ENCODE measurements at places on chromosomes 4 and X.

DNA sequence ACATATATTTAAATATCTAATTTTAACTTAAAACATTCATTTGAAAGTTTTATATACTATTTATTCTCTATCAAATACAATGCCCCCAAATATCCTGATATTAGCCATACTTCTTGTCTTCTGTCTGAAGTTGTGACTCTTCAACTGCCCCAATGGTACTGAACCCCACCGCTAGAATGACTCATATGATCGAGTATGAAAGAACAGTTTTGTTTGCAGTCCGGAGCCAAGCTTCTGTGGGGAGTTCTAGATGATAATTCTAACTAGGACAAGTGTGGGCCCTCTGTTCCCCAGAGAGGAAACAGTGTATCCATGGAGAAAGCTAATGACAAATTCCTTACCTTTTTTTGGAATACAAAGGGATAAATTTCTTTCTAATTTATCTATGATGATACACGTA lies 24.7 kb upstream of the CT47A1 start:
- no peak for DNase-seq

- no peak for DNase-seq
Measured at GRCh38 chrX:13164611-13165010, 120.2 kb upstream of the FAM9C start.

DNA sequence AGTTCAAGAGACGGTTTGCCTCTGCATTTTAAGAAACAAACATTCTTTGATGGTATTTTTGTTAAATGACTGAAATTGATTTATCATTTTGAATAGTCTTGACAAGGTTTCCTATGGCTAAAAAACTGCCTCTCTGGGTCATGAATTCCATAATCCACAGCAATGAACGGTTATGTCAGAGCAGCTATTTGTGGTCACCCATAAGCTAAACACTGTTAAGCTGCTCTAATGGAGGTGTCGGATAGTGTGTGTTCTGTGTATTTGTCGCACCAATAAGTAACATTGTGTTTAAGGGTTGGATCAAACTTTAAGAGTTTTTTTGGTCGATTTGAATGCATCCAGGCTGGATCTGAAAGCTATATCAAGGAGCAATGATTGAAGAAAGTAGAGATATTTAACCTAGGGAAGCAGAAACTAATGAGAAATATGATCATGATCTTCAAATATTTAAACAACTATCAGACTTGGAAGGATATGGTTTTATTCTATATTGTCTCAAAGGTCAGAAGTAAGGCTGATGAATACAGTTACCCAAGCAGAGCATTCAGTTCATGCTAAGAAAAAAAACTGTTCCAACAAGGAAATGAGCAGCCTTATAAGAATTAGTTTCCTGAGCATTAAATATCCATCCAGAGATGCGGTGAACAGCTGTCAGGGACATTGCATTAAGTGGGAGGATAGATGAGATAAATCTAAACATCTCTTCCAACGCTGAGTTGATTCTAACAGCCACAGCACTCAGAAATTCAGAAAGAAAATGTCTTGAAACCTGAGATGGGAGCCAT lies 232.3 kb upstream of the RPS6KA3 start:
- no peak for DNase-seq

DNA sequence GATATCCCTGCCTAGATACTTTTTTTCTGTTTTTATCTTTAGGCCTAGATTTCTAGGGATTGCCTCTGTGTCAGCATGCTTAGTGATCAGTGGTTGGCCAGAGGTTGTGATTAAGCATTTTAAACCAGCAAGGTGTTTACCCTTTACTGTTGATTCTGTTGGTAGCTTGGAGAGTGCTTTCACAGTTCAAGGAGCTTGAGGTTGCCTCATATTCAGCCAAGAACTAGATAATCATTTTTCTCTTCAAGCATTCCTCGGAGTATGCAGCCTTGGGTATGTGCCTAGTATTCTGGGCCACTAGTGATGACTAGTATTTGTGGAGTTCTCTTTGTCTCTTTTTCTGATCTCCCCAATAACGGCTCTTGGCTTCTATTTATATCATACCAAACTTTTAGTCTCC lies 20.4 kb downstream of the APOOL start:
- no peak for DNase-seq

GRCh38 chr4:25346913-25347312 lies 30.1 kb upstream of the ANAPC4 start:
- no peak for DNase-seq

GRCh38 chrX:134745636-134746409 lies 87.6 kb upstream of the PLAC1 start:
- no peak for DNase-seq

- no peak for DNase-seq
Measured at GRCh38 chr4:154491341-154492271, at the start of gene DCHS2. Gene DCHS2 (minus strand): TSS chr4:154491799. CDS start chr4:154491355, 444 bp downstream.

- DNase-seq = no peak
Measured at GRCh38 chr4:4641661-4642495, 100.0 kb upstream of the STX18 start.

- no peak for DNase-seq
Measured at GRCh38 chr4:25213347-25213979, 20.4 kb upstream of the PI4K2B start.

DNA sequence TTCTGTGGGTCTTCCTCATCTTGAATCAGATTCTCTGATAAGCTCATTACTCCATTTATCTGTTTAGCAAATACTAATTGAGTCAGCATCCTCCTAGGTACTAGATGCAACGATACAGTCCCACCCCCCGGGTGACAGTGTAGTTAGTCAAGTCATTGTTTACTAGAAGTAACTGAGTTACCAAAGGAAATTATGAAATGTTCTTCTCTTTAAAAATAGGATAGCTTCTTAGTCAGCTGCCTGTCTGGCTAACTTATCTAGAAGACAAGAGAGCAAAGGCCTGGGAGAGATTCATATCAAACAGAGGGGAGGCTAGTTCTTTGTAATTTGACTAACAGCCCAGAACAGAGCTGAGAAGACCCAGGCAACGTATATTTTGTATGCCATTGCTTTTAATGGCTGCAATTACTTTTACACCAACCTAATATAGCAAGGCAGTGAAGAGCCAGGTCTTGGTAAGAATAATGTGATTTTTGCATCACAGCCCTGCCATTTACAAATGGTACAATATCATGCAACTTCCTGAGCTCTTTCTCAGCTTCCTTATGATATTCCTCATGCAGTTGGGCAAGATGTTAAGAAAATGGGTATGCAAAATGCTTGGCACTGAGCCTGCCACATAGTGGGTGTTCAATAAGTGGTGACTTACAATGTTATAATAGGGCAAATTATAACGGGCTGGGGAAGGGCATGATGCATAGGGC lies 149.9 kb downstream of the CHIC2 start:
- peak; percentile 41 for DNase-seq

DNA sequence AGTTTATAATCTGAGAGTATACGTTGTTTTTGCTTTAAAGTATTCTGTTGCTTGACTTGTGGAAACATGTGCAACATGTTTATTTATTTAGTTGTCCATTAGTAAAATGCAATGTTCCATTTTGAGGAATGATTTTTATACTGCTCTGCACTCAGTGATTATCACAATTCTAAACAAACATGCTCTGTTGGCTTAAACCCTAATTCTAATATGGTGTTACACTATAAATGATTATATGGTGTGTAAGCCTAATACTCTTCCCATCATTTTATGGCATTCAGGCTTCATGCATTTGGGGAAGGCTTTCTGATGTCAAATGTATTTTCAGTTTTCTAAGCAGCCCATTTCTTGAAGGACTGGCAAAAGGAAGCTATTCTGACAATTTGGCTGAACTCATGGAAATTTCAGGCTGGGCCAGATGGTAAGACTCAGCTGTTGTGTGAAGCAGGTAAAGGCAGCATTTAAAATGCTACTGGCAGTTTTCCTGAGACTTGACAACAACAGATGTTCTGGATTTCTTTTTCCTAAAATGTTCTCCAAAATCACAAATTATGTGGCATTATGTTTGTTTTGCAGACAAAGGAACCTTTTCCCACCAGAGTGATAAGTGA lies 336.7 kb upstream of the GNPDA2 start:
- DNase-seq = no peak

GRCh38 chr4:158775091-158775651 lies 6.3 kb downstream of the FNIP2 start:
- peak; percentile 36 for DNase-seq

DNA sequence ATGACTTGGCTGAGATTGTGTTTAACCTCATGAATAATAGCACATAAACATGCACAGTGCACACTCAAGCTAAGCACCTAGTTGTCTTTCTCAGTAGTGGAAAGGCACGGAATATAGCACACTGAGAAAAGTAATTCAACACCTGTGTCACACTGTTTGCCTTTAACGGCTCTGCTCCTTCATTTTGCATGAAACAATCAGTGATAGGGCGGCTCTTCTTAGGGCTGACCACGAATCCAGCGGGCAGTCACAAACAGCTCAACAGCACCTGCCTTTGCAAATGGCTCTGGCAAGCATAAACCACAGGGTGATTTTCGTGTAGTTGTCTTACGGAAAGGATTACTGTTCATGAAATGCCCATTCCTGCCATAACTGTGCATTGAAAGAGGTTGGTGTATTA lies 954.0 kb upstream of the TENM3 start:
- no peak for DNase-seq

GRCh38 chr4:17195461-17196275 lies 297.2 kb upstream of the LDB2 start:
- DNase-seq = no peak

GRCh38 chrX:40773809-40774208 lies 38.5 kb upstream of the MED14 start:
- DNase-seq = no peak

DNA sequence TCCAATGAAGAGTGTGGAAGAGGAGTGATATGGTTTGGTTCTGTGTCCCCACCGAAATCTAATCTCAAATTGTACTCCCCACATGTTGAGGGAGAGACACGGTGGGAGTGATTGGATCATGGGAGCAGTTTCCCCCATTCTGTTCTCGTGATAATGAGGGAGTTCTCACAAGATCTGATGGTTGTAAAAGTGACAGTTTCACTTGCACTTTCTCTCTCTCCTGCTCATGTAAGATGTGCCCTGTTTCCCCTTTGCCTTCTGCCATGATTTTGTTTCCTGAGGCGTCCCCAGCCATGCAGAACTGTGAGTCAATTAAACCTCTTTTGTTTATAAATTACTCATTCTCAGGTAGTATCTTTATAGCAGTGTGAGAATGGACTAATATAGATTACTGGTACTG lies 39.6 kb downstream of the FAM47C start:
- DNase-seq = no peak

GRCh38 chr4:157994863-157995262 lies 178.0 kb downstream of the GASK1B start:
- DNase-seq = no peak

DNA sequence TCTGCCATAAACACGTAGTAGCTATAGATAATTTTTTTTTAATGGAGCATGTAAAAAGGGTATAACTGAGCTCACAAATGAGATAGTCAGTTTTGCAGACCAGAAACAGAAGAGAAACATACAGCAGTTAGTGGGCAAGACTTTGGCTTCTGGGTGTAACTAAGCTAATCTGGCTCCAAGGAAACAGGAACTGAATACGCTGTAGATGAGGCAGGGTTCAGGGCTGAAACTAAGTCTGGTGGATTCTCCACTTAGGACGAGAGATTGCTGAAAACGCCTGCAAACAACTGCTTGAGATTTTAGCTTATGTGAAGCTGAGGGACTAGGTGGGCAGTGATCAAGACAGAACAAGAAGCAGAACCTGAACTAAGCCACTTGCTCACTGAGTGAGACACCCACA lies 91.7 kb downstream of the SMIM20 start:
- no peak for DNase-seq

DNA sequence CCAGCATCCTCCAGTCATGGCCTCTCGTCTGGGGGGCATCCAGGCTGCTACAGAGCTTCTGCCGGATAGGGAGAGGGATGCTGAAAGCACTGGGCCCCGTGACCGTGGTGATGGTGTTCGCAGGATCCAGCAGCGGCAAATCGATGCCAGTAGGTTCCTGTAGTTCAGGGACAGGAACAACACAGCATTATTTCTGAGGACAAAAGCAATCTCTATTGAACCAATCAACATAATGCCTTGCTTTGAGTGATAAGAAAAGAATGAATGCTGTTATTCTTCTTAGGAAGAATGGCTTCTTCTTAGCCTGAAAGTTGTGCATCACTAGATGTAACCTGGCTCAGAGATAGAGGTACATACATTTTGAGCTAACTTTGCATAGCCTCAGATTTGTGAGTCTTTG lies 378.6 kb downstream of the UNC5C start:
- DNase-seq = no peak

DNA sequence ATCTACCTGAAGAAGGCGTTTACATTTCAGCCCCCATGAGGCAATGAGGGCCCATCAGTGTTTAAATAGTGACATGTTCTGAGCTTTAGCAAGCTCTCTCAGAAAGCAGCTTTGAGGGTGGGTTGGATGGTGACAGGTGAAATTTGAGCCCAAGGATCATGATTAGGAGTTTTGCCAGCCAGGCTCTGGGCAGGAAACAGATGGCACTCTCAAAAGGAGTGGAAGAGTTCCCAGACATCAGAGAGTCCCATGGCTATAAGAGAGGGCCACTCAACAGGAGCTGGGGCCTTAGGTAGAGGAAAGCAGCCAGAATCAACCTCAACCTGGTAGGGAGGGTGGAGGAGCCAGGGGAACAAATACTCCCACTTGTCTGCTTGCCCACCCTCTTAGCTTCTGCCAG lies 499.8 kb downstream of the MID1IP1 start:
- no peak for DNase-seq

DNA sequence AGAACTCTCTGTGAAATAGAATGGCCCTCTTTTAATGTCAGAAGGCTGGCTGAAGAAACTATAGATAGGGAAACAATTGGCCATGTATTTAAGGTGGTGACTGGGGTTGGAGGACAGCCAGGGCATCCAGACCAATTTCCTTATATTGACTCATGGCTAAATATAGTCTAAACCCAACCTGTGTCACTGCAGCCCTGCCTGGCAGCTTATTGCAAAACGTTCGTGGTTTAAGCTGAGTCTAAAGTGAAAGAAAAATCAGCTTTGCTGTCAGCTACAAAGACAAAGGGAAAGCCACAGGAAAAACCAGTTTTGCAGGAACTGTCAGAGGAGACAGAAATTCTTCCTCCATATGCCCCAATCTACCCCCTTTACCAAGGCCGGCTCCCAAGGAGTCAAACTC lies 902.8 kb upstream of the NDST4 start:
- no peak for DNase-seq

DNA sequence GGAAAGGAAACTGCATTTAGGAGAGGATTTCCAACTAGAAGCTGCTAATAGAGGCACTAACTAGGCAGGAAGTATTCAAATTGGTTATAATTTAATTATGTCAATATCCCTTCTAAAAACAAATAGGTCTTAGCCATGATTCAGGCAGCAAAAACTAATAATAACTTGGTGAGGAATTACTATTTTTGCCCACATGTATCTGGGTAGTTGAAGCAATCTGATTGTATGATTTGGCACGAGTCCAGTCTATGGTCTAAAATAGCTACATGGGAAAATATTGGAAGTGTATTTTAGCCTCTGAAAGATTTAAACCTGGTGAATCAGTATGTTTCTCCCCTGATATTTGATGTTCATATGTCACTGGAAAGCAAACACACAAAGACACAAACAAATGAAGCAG lies 62.2 kb downstream of the MFAP3L start:
- DNase-seq = no peak

DNA sequence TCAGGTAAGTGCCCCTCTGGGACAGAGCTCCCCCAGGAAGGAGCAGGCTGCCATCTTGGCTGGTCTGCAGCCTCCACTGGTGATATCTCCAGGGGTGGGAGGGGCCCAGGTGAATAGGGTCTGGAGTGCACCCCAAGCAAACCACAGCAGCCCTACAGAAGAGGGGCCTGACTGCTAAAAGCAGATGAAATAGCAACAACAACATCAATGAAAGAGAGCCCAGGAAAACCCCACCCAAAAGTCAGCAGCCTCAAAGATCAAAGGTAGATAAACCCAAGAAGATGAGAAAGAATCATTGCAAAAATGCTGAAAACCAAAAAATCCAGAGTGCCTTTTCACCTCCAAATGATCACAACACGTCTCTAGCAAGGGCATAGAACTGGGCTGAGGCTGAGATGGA lies 92.5 kb upstream of the PAGE3 start:
- DNase-seq = no peak

Measured in left cardiac atrium (tissue), 4 donors.